Right renal cortex interstitium (tissue), 3 donors: ENCODE measurements at places on chromosomes 12 and 14. TPM values are rescaled to one million over a fixed set of nuclear protein-coding genes. Genes with fewer than 3 reads are reported as not detected.

Gene STAC3
- polyA plus RNA-seq, result 3.3 TPM

Gene PKP2
- polyA plus RNA-seq, result 21.2 TPM

GRCh38 chr12:14284184-14284722, 81.2 kb upstream of the ATF7IP start:
- peak; percentile 32 for DNase-seq

Gene KCNA5
- polyA plus RNA-seq, result 1.8 TPM

Gene COX8C
- 0.32 TPM for polyA plus RNA-seq

DNA sequence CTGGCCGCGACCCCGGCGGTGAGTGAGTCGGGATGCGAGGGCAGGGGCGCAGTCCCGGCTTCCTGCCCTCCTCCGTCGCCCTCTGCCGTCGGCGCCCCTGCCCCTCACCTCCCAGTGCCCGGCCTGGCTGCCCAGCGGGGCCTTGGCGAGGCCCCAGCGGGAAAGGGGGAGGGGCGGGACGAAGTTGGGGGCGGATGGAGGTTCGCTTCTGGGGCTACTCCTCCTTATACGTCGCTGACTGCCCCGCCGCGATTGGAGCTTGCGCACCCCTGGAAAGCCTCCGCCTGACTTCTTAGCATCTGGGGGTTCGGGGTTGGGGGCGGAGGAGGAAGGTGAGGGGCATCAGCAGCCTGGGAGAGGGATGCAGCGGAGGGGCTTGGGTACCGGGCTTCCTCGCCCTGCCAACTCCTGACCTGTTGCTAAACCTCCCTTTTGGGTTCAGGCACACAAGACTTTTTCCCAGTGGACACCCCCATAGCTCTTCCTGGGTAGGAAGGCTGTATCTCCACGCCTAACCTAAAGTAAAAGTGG, 406 bp downstream of the TMEM263 start:
- DNase-seq, result peak; percentile 48

Gene RNASE2
- 0.89 TPM for polyA plus RNA-seq

- no peak for DNase-seq
These were observed 35.3 kb downstream of the MAP1LC3B2 start for GRCh38 chr12:116594325-116595038.

DNA sequence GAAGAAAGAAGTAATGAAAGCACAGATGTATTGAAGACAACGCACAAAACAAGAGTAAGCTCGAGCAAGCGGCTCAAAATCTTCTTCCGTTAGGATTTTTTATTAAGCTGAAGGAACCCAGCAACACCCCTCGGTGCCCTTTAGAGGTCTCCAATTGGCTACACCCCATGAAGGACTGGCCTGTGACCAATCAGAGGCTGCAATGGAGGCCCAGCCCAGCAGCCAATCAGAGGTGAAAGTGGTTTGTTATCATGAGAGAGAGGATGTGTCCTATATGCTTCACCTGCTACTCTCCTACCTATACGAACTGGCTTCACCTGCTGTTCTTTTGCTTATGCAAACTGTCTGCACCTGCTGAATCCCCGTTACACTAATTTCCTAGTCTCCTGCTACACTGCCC, 358.8 kb downstream of the C12orf50 start:
- no peak for DNase-seq

Gene GDF3
- 0.52 TPM for polyA plus RNA-seq

- no peak for DNase-seq
These were observed 65.9 kb downstream of the RERG start for GRCh38 chr12:15155271-15155670.

GRCh38 chr12:12201274-12201758, 65.5 kb downstream of the LRP6 start:
- no peak for DNase-seq

GRCh38 chr12:106341086-106341877, 16.3 kb upstream of the POLR3B start:
- DNase-seq, result no peak

- peak; percentile 7 for DNase-seq
These were observed 1.5 kb upstream of the SRRM4 start for GRCh38 chr12:118979763-118980406.
